Endodermal cell (in vitro differentiated cells): ENCODE measurements at places on chromosomes 12 and 14. TPM values are rescaled to one million over a fixed set of nuclear protein-coding genes. Genes with fewer than 3 reads are reported as not detected.

- DNase-seq = no peak
Measured at GRCh38 chr14:59238216-59238615, 49.7 kb downstream of the DAAM1 start.

DNA sequence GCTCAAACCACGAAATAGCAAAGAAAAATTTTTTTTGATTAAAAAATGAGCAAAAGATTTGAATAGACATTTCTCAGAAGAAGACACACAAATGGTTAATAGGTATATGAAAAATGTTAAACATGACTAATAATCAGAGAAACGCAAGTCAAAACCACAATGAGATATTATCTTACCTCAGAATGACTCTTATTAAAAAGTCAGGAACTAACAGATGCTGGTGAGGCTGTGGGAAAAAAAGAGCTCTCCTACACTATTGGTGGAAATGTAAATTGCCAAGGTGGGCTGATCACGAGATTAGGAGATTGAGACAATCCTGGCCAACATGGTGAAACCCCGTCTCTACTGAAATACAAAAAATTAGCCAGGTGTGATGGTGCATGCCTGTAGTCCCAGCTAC, 315.5 kb upstream of the FLRT2 start:
- DNase-seq = no peak

DNA sequence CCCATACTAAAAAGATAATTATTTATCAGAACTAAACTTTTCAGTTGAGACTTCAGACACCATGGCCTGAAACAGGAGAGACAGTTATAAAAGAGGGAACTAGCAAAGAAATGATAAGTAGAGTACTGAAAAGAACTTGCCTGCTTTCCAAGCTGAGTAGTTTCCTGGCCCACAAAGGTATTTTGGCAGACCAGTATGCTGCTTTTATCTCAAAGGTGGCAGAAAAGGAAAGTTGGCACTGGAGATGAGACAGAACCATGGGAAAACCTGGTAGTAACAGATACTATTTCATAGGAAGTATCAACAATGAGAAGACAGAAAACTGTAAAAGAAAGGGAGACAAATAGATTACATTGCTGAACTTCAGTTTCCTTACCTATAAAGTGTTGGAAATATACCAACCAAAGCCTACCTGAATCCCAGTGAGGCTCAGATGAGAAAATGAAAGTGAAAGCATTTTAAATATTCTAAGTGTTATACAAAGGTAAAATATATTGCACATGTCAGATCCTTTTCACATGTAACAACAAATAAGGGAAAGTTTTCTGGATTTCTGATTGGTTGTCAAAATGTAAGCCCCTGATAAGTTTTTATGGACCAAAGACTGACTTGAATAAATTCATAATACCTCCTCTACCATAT, 155.3 kb upstream of the FSCB start:
- DNase-seq = no peak

DNA sequence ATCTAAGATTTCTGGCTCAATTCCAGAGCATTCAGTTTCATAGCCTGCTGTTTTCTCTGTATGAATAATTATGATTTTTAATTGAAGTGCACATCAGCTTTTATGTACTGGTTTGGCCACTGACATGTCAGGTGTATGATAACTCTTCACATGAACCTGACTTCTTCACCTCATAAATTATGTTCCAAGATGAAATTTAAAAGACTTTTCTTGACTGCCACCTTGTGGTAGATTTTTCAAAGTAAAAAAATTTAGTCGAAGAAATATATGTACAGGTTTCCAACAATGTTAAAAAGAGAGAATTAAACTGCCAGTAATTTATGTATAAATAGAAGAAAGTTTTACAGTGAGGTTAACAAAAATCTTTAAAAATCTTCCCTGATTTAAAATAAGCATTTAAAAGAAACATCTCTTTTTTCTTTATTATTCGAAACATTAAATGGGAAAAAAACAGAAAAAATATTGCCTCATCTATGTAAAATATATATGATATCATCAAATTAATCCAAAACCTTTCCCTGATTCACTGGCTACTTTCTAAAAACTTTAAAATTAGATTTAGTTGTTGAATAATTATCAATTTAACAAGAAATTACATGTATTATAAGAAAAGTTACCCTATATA, 124.9 kb upstream of the ATXN7L3B start:
- DNase-seq = no peak

DNA sequence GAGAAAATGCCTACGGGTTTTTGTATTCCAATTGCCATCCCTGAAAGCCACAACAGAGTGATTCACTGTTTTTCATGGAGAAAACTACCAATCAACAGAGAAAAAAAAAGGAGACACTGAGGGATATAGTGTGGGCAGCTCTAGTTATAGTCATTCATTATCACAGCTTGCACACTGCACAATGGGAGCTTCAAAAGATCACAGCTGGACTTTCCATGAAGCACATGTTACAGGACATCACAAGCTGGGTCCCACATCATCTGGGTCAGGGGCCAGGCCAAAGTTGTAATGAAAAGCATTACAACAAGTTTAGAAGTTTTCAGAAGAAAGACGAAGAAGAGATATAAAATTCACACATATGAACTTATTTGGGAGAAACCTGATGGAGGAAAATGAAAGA, 41.5 kb downstream of the RERG start:
- no peak for DNase-seq

GRCh38 chr14:93319494-93319893, 13.3 kb downstream of the BTBD7 start:
- no peak for DNase-seq

DNA sequence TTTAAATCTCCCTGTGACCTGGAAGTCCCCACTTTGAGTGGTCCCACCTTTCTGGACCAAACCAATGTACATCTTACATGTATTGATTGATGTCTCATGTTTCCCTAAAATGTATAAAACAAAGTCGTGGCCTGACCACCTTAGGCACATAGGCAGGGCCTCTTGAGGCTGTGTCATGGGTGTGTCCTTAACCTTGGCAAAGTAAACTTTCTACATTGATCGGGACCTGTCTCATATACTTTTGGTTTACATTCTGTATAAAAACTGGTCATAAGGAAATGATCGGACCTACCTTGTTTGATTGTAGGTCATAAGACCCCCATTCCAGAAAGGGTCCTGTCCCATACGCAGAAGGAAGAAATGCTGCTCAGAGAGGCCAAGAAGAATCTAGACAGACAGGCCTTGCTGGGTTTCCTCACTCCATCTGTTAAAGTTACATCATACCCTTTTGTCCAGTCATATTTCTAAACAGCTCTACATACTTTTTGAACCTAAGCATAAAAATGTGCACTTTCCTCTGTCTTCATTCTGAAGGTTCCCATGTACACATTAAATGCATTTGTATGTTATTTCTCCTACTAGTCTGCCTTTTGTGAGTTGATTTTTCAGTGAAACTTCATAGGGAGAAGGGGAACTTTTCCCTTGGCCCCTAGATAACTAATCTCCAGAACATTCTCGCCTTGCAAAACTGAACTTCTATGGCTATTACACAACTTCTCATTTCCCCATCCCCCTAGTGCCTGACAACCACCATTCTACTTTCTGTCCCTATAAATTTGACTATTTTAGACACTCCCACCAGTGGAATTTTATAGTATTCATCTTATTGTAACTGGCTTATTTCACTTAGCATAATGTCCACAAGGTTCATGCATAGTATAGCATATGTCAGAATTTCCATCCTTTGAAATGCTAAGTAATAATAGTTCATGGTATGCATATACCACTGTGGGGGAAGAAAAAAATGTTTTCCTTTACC, 30.2 kb upstream of the CPM start:
- no peak for DNase-seq

DNA sequence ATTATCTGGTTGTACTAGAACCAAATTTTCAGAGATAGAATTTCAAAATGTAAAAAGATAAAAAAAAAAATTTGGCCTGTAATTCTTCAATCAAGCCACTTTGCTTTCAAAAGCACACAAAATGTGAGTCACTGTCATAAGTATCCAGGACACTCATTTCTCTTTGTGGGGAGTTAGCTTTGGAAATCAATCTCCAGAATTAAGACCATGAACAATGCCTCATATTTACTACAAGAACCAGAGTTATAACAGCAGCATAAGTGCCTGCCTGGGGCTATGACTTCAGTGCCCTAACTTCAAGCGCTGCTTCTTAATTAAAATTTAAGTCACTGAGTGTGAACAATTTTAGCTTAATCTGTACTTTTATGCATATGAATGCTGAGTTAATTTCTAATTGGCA, 162.1 kb downstream of the C12orf42 start:
- DNase-seq = no peak

- DNase-seq = no peak
Measured at GRCh38 chr12:7498809-7499208, 4.8 kb downstream of the CD163 start.

GRCh38 chr14:51167587-51168214, 72.3 kb upstream of the TMX1 start:
- no peak for DNase-seq

- DNase-seq = peak; percentile 80
Measured at GRCh38 chr12:52233462-52234207, 592 bp downstream of the KRT7 start.

DNA sequence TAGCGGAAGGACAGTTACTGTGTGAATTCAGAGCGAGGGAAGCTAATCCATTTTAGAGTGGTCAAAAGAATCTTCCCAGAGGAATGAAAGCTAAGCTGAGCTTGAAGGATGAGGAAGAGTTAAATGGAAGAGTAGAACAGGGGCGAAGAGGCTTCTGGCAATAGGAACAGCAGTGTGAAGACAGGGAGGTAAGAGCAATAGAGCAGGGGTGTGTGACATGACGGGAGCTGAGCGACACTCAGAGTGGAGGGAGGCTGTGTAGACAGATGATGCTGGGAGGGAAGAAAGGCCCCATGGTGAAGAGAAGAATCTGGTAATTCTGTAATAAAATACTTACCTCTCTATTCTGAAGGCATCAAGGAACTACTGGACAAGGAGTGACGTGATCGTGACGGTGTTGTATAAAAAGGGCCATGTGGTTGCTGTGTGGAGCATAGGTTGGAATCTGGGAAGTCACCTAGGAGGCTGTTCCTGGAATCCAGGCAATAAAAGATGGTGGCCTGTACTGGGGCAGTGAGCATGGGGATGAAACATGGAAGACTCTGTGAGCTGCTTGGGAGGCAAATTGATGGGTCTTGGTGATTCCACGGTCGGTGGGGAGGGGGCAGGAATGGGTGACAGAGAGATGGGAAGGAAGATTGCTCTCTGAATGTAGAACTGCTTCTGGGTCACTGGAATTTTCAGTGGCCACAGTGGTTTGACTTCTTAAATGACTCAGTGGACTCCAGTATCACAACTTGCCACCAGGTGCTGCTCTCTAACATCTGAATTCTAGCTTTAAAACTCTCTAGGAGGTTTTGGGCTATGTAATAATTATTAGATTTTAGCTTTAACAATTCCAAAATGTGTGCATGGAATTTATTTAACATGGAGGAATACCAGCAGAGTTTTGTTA, 164.1 kb downstream of the ATP23 start:
- DNase-seq = peak; percentile 58

- DNase-seq = no peak
Measured at GRCh38 chr12:34186492-34186891, 164.2 kb downstream of the ALG10 start.

GRCh38 chr12:114439817-114440216, 33.9 kb upstream of the TBX5 start:
- peak; percentile 72 for DNase-seq

The SERPINA1 gene
- total RNA-seq = not detected in 2 replicates

The SLC2A13 gene
- total RNA-seq = 9.6 and 10.3 TPM in 2 replicates

The RGS6 gene
- total RNA-seq = 15.3 and 16.3 TPM in 2 replicates

The KCNMB4 gene
- total RNA-seq = 9.6 and 13.1 TPM in 2 replicates

The GALNT16 gene
- total RNA-seq = 6.0 to 8.0 TPM (median 6.8 TPM) in 3 replicates

The SP7 gene
- not detected in 2 replicates for total RNA-seq

The DIO2 gene
- 0.18 and 0.57 TPM in 2 replicates for total RNA-seq

The SCN8A gene
- total RNA-seq = 6.9 and 9.7 TPM in 2 replicates
